Inflammatory macrophage treated with lipopolysaccharide for 4 hours (primary cell): ENCODE measurements at places on chromosomes 6 and 20.
A peak's percentile ranks its signal among the peaks of the same experiment; 100 is the strongest.

DNA sequence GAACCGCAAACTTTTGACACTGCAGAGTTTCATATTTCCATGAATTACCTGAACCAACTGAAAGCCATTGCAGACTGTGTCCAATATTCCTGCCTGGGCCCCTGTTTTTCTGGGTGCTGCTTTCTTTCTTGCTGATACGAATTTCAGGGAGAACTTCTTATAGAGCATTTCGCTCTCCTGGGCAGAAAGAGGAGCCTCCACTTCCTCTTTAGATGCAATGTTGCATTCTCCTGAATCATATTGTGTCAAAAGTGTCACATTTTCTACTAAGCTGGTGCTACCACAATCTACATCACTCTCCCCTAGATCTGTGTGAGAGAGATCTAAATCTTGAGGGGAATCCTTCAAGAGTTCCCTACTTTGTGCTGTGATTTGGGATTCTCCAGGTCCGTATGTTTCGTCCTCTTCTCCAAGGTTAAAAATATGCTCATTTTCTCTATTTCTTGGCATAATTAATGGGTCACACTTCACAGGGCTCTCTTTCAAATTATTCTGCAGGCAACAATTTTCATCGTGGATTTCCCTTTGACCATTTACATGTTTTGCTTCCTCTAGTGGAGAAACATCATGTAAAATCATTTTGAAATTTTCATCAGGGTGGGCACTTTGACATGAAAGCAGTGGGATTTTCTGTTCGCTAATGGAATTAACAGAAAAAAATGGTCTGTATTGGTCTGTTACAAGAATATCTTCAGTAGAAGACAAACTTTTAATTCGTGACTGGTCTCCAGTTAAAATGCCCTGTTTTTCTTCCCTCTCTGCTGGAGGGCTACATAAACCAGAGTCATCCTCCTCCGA lies 102.3 kb downstream of the DST start:
- DNase-seq: peak; percentile 63

DNA sequence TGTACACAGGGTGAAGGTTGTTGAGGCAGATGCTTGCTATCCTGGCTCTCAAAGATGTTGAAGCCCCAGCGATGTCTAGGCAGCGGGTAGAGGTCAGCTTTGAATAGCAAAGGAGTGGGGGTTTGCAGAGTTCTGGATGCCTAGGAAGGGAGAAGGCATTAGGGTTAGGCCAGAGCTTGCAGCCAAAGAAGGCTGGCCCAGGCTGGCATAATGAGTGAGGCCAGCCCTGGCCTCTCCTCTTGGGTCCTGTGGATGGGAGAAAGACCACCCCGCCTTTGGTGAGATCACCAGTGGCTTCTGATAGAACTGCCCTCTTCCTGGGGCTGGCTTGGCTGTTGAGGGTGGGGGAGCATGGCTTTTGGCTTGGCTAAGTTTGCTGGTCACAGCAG lies 406 bp upstream of the WFDC5 start:
- DNase-seq: no peak

GRCh38 chr6:166293731-166294584 lies 14.2 kb downstream of the PRR18 start:
- no peak for DNase-seq

GRCh38 chr6:87436435-87436834 lies 28.7 kb downstream of the CFAP206 start:
- peak; percentile 25 for DNase-seq

GRCh38 chr6:44678252-44678935 lies 290.9 kb downstream of the CDC5L start:
- no peak for DNase-seq

DNA sequence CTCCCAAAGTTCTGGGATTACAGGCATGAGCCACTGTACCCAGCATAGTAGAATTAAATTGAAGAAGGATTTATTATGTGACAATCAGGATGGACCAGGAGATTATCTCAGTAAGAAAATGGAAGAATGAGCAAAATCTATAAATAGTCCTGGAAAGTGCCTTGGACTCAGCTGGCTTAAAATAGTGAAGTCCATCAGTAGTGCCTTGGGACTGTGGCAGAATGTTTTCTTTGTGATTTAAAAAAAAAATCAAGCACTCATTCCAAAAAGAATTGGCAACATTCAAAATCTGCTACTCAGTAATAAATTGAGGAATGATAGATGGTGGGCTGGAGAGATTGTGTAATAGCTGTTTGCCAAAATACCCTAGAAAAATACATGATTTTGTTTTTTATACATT lies 37.0 kb upstream of the MAS1 start:
- DNase-seq: no peak

DNA sequence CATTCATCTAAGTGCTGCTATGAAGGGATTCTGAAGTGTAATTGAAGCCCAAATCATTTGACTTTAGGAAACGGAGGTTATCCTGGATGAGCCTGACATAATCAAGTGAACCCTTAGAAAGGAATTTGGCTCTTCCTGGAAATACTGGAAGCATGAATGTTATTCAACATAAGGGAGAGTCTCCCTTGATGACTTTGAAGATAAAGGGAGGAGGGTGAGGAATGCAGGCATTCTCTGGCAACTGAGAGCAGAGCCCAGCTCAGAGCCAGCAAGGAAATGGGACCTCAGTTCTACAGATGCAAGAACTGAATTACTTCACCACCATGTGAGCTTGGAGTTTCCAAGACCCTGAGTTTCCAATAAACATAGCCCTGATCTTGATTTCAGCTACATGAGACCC lies 168.2 kb downstream of the DLL1 start:
- no peak for DNase-seq

- no peak for DNase-seq
Observed at GRCh38 chr20:57821935-57822334, 112.1 kb upstream of the PMEPA1 start.

DNA sequence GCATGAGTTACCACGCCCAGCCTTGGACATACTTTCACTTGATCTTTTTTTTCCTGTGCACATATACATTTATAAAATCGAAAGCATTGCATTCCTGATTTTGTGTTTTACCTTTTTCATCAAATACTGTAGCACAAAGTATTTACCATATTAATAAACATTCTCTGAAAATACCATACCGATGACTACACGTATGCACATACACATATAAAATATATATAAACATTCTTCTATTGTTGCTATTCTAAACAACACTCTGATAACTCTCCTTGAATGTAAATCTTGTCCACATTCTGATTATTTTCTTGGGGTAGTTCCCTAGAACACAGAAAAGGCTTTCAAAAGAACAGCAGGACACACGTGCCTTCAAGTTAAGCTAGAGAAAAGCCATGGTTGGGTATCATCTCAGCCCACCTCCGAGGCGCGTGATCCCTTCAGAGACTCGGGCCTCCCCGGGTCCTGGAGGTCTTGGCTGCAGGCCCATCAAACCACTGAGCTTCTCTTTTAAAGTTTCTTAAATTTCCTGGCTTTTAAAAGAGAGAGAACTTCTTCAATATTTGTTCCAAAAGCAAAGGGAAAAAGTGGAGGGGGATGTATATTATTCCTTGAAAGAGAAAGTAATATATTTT lies 198.1 kb downstream of the MYLK4 start:
- DNase-seq: no peak

GRCh38 chr6:3753228-3753835 lies 1.8 kb upstream of the PXDC1 start:
- DNase-seq: no peak

DNA sequence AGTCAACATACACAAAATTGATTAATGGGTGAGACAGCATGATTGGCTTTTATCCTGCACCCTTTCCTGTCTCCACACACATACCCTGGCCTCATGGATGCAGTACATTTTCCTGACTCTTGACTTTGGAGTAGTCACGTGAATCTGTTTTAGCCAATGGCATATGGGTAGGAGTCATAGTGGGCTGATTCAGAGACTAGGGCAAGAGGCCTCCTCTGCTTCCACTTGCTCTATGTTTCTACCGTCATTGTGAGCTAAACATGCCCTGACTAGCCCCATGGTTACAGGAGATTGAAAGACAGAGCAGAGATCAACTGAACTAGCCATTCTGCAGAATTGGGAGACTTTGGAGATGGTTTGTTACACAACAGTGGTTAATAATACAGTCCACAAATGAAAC lies 850.0 kb downstream of the DHX35 start:
- no peak for DNase-seq

DNA sequence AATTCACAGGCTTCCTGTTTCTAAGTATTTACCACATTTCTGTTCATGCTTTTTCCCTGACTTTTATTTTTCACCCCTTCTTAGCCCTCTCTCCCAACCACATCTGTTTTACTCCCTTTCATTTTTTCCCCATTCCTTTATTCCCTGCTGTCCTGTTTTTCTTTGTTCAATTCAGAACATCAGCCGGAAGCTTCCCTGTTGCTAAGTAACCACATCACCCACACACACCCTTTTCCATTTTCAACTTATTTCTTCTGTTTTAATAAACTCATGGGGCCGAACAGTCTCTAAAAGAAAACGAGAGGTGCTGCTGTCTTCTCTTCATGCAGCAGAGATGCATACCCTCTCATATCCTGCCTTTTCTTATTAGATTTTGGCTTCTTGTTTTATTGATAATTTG lies 53.5 kb upstream of the CEP85L start:
- no peak for DNase-seq

GRCh38 chr20:60977901-60978300 lies 274.2 kb upstream of the CDH4 start:
- DNase-seq: no peak

DNA sequence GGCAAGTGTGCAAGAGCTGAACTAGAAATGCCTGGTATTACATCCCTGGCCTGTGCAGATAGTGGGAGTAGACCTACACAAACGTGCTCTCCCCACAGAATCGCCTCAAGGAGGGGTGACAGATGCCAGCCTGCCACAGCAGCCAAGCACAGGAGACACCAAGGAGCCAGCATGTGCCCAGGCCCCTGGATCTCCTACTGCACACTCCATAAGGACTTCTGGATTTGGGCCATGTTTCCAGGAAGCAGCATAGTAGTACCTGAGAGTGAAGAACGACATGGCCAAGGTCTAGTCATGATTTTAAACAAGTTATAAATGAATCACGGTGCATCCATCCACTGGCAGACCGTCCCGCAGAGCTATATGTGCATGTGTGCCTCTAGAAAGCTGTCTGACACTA lies 232.2 kb downstream of the SYNDIG1 start:
- no peak for DNase-seq

- no peak for DNase-seq
Observed at GRCh38 chr20:62365814-62366369, 1.2 kb downstream of the LAMA5 start.

GRCh38 chr6:32154514-32155161 lies 697 bp downstream of the PPT2 start:
- DNase-seq: peak; percentile 27

DNA sequence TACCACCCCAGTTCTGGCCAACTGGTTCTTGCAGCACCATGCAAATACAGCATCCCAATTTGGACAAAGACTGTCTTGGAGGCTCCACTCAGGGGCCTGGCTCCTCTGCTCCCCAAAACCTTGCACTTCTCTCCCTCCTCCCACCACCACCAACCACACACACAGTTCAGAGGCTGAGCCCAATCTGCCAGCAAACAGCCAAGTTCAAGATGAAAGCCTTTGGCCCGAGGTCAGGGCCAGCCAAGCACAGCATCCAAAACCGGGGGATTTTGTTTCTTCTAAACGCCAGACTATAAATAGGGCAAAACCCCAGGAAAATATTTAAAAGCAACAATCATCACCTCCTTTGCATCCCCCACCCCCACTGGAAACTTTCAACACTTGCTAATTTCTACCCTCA lies 5.7 kb downstream of the KCNK5 start:
- no peak for DNase-seq

- no peak for DNase-seq
Observed at GRCh38 chr6:96466147-96466863, 55.3 kb upstream of the UFL1 start.

DNA sequence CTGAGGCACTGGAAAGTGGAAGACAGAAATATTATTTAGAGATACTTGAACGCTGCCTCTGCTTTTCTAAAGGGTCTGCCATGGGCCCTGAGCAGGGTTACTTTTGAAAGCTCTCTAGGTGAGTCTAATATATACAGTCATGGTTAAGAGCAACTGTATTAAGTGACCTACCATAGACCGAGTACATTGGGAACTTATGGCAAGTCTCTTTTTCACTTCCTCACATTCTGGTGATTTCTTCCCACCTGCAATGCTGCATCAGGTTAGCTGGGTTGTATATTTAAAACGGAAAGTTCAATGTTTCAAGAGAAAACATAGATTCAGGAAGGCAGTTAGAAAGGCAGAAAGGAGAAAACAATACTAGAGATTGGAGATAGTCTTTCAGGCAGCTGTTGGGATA lies 154.7 kb downstream of the PHF3 start:
- DNase-seq: no peak

DNA sequence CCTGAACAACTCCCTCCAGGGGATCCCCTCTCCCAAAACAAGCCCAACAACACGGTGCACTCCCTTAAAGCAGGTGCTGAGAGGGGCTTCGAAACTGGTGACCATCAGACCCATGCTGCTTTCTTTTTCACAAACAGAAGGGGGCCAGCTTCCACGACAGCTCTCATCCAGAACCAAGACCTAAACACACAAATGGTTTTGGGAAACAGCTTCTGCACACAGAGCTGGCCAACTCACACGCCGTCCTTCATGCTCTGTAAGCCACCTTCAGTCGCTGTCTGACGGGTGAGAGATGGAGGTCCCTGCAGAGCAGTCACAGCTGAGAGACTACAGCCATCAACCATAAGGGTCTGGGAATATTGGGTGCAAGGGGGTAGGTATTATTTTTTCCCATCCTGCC lies 76.3 kb downstream of the ZMYND8 start:
- no peak for DNase-seq

DNA sequence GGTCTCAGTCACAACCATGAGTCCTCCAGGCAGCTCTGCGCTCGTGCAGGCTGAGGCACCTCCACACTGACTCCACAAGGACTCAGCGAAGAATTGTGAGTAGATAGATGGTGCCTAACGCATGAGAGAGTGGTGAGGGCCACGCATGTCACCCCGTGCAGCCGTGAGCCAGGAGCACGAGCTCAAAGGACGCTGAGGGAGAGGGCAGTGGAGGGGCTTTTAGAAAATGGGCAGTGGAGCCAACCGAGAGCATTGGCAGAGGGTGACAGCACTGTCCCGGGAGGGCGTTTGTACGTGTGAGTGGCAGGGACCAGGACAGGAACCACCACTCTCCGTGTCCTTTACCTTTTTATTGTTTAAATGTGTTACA lies 105.6 kb downstream of the PSMB1 start:
- no peak for DNase-seq

DNA sequence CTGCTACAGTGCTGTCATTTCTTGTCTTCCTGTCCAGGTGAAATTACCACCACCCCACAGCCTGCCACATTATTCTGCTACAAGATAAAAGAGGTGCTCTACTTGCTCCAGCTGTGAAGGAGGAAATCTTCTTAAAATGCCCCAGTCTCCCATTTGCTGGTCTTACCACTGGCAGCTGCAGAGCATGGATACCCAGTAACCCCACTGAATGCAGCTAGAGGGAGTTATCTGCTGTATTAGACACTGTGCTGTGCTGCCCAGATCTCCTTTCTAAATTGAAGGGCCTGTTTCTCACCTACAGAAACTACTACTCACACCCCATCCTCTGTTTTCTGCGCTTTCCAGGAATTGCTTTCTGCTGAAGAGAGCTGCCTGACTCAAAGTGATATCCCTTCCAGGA lies 517.8 kb downstream of the PKHD1 start:
- no peak for DNase-seq
